ENCODE measurements at places on chromosomes 1 and 21. TPM values are rescaled to one million over a fixed set of nuclear protein-coding genes. Genes with fewer than 3 reads are reported as not detected.
A peak's percentile ranks its signal among the peaks of the same experiment; 100 is the strongest.

Gene LCE1E
- total RNA-seq = not detected

Gene ASCL5
- not detected for total RNA-seq

DNA sequence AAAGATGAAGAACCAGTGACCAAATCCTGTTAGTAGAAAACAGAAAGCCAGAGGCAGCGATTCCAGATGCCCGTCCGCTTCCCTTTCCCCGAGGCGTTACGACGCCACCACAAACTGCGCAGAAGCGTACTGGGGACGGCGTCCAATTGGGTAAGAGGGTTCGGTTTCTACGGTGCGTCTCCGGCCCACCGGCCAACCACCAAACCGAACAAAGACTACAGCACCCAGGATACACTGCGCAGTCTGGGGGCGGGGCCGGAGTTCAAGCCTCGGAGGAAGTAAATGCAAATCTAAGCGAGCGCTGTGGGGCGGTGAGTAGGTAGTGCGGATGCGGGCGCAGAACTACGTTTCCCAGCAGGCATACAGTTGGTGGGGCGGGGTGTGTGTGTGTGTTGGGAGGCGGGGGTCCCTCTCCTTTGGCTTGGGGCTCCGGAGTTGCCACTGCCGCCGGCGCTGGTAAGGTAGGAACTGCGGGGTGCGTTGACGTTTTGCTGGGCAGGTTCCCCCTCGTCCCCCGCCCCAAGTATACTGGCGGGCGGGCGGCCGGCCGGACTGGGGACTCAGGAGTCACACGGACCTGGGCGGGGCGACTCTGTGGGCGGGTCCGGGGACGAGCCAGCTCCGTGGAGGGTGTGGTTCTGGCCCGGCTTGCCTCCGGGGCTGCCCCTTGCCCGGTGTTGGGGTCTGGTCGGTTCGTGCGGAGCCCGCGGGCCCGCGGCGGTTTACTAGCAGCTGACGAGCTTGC, at the start of the genes SWT1 and TRMT1L:
Gene SWT1, plus strand, starts transcription at position 314 of the 745 bp plus-strand sequence. CDS start 3,675 bp downstream, outside the sequence.
Gene TRMT1L, minus strand, starts transcription at position 100 of the 745 bp plus-strand sequence. CDS start 241 bp downstream, outside the sequence.
- peak; percentile 99 for DNase-seq

- no peak for DNase-seq
Observed at GRCh38 chr21:45845063-45845769, 136.4 kb upstream of the COL6A1 start.

- DNase-seq = no peak
Observed at GRCh38 chr1:8814865-8815264, 2.6 kb downstream of the RERE start.

DNA sequence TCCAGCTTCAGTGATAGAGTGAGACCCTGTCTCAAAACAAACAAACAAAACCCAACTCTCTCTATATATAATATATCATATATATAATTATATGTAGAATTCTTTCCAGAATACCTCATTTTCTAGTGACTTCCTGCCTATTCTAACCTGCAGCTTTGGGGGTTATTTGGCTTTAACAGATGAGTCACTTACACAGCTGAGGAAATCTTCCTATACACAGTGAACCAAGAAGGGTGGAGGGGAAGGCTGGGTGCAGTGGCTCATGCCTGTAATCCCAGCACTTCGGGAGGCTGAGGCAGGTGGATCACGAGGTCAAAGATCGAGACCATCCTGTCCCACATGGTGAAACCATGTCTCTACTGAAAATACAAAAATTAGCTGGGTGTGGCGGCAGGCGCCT, 9.2 kb downstream of the RAB29 start:
- no peak for DNase-seq

GRCh38 chr1:9243066-9243739, 8.6 kb downstream of the H6PD start:
- no peak for DNase-seq

GRCh38 chr1:59043796-59044195, 253.1 kb upstream of the FGGY start:
- DNase-seq = peak; percentile 80

GRCh38 chr1:93685918-93686317, 4.3 kb upstream of the BCAR3 start:
- no peak for DNase-seq

- no peak for DNase-seq
Observed at GRCh38 chr1:243924188-243924587, 74.1 kb upstream of the AKT3 start.

DNA sequence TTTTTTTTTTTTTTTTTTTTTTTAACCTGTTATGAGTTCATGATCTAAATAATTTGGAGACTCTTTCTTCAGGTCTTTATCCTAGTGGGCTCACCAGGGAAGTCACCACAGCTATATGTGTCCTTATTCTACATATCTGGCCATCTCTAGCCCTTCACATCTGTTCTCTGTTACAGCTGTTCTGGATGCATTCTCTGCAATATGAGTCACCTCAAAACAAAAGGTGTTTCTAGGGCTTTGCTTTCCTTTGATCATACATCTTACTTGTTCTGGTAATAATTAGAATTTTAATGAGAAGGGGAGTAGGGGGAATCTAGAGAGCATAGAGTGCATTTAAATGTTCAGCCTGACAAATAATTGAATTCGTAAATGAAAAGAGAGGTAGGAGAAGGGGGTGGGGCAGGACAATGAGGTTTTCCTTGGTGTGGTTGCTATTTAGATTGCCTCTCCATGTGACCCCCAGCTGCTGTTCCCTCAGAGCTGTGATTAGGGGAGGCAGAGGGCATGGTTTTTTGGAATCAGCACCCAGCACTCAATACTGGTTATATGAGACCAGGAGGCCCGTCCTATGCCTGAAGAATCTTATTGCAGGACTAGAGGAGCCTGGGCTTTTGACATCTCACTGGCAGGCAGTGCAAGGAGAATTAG, 8.0 kb downstream of the SYT6 start:
- no peak for DNase-seq

- DNase-seq = no peak
Observed at GRCh38 chr1:114082867-114083585, 70.6 kb downstream of the SYT6 start.

DNA sequence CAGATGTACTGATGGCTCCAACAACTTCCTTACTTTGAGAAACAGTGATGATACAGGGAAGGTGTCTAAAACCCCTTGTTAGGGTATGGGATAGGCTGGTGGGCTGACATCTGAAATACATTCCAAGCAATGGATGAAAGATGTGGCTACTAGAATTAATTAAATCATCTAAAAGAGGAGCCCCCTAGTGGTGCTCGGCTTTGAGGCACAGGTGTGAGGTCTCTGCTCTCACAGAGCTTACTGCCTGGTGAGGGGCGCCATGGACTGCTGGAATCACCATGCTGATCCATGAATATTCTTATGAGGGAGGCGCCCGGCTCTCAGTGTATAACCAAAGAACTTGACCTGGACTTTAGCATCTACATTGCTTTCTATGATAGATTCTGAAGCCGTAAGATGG, 48.5 kb downstream of the GNG4 start:
- DNase-seq = no peak

- DNase-seq = no peak
Observed at GRCh38 chr1:85313888-85314696, 37.7 kb upstream of the BCL10 start.

All from sciatic nerve (tissue), 2 donors.